ENCODE measurements at places on chromosomes 6 and 20.
A peak's percentile ranks its signal among the peaks of the same experiment; 100 is the strongest.

GRCh38 chr6:106790935-106791334, 161.6 kb downstream of the QRSL1 start:
- H3K27me3 ChIP-seq = peaks cover 54% of the 10 kb centered on the region
- H3K4me1 ChIP-seq = no peaks in the 10 kb centered on the region
- H3K4me3 ChIP-seq = no peak overlapping the region
- no peak for DNase-seq
- H3K27ac ChIP-seq = no peak overlapping the region

DNA sequence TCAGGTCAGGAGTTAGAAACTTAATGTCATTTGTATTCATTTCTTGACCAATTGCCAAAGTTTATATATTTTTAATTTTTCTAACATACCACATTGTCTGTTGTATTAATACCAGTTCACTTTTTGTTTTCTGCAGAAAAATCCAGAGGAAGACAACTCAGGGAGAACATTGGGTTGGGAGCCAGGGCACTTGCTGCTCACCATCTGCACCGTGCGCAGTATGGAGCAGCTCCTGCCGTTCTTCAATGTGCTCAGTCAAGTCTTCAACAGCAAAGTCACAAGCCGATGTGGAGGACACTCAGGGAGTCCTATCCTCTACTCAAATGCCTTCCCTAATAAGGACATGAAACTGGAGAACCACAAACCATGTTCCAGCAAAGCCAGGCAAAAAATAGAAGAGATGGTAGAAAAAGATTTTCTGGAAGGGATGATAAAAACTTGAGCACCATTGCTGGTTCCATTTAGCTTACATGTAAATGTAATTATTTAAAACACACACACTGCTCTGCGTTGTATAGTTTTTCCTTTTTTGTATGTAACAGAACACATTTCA, 25.3 kb downstream of the PGM3 start:
- H3K4me3 ChIP-seq = no peak overlapping the region
- DNase-seq = no peak
- peaks cover 52% of the 10 kb centered on the region for H3K36me3 ChIP-seq
- peaks cover 12% of the 10 kb centered on the region for H3K4me1 ChIP-seq
- H3K27me3 ChIP-seq = no peaks in the 10 kb centered on the region

DNA sequence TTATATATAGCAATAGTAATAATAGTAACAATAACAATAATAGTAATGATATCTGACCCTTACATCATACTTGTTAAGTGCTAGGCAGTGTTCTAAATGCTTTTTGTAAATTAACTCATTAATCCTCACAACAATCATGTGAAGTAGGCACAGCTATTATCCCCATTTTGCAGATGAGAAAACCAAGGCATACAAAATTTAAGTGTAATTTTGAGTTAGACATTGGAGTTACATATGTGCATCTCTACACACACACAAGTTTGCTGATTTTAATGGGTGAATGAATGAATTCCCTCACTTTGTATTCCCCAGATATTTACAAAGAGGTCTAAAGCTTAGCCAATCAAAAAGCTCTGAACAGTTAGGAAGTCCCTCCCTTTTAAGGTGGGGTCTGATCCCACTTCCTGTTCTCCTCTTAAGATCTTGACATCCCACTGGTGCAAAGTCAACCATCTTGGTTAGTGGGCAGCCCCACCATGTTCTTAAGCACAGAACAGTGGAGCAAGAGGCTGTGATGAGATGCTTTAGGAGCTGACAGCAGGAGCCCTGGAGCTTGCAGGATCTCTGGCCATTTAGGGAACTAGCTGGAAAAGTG, 85.3 kb upstream of the FOXP4 start:
- no peak overlapping the region for H3K27ac ChIP-seq
- H3K27me3 ChIP-seq = peaks cover 6% of the 10 kb centered on the region
- peaks cover 3% of the 10 kb centered on the region for H3K4me1 ChIP-seq
- H3K4me3 ChIP-seq = no peak overlapping the region
- DNase-seq = no peak
- H3K36me3 ChIP-seq = no peaks in the 10 kb centered on the region

GRCh38 chr6:121607721-121608120, 172.3 kb downstream of the GJA1 start:
- no peak for DNase-seq
- no peaks in the 10 kb centered on the region for H3K36me3 ChIP-seq
- no peaks in the 10 kb centered on the region for H3K4me1 ChIP-seq
- no peaks in the 10 kb centered on the region for H3K27me3 ChIP-seq

- DNase-seq = no peak
- no peaks in the 10 kb centered on the region for H3K4me1 ChIP-seq
- H3K27me3 ChIP-seq = peaks cover 40% of the 10 kb centered on the region
- H3K4me3 ChIP-seq = no peak overlapping the region
- peaks cover 1% of the 10 kb centered on the region for H3K36me3 ChIP-seq
These were observed 293.5 kb downstream of the LRFN2 start for GRCh38 chr6:40293460-40294185.

DNA sequence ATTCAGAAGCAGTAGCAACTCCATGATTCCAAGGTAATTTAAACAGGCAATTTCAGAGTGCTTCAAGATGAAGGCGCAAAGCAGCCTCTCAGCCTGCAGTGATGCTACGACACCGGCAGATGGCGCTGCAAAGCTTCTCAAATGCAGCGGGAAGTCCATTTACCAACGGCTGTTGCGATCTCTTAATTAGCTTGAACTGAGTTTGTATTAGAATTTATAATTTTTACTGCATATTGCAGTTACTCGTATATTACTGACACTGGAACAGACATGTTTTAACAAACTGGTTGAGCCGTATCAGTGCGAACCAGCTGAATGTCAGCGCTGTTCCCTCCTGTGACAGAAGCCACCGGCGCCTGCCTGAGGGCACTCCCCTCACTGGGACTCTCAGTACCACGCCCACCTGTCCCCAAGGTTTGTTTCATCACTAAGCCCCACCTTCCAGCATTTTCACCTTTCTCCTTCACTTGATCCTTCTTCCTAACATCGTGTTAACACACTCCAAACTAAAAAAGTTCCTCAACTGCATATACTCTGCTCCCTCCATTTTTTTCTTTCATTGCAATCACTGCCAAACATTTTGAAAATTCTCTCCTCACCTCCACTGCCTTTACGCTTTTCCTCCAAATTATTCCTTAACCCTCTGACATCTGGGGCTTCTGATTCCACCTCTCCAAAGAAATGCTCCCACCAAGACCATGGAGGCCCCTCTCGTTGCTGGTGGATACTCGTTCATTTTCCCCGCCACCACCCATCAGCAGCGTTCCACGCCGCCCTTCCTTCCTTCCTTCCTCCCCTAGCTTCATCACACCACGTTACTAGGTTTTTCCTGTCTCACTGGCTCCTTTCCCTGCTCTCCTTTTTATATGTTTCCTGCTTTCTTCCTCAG, 14.5 kb downstream of the GNL1 start:
- peak overlapping the region; percentile 55 for H3K4me3 ChIP-seq
- H3K4me1 ChIP-seq = peaks cover 19% of the 10 kb centered on the region
- H3K27ac ChIP-seq = no peak overlapping the region
- no peaks in the 10 kb centered on the region for H3K27me3 ChIP-seq
